ENCODE measurements at places on chromosomes 6 and 20. TPM values are rescaled to one million over a fixed set of nuclear protein-coding genes. Genes with fewer than 3 reads are reported as not detected.

GRCh38 chr6:109702791-109703190 lies 11.7 kb downstream of the FIG4 start:
- no peak for DNase-seq
- H3K36me3 ChIP-seq = no peaks in the 10 kb centered on the region
- no peak overlapping the region for H3K27ac ChIP-seq
- H3K4me1 ChIP-seq = no peaks in the 10 kb centered on the region
- no peaks in the 10 kb centered on the region for H3K27me3 ChIP-seq

Gene ZC3H12D
- 0.30 TPM for total RNA-seq

DNA sequence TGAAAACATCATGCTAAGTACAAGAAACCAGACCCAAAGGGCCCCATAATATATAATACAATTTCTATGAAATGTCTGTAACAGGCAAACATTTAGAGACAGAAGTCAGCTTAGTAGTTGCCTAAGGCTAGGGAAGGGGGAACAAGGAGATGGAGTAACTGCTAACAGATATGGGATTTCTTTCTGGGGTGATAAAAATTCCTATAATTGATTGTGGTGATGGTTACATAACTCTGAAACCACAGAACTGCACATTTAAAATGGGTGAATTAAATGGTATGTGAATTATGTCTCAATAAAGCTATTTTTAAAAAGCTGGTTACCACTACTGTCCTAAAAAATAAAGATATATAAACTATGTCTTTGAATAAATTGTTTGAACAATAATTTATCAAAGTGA lies 3.2 kb downstream of the CEP162 start:
- no peak for DNase-seq
- no peaks in the 10 kb centered on the region for H3K36me3 ChIP-seq
- H3K4me1 ChIP-seq = no peaks in the 10 kb centered on the region
- no peak overlapping the region for H3K4me3 ChIP-seq
- no peak overlapping the region for H3K27ac ChIP-seq

DNA sequence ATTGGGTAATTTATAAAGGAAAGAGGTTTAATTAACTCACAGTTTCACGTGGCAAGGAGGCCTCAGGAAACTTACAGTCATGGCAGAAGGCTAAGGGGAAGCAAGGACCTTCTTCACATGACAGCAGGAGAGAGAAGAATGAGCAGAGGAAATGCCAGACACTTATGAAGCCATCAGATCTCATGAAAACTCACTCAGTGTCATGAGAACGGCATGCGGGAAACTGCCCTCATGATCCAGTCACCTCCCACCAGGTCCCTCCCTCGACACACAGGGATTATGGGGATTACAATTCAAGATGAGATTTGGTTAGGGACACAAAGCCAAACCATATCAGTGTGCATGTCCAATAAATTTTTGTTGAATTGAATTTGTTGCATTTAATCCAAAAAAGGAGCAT lies 52.0 kb downstream of the ECT2L start:
- H3K4me3 ChIP-seq = no peak overlapping the region
- no peak for DNase-seq
- no peaks in the 10 kb centered on the region for H3K27me3 ChIP-seq
- no peak overlapping the region for H3K27ac ChIP-seq
- H3K4me1 ChIP-seq = peaks cover 11% of the 10 kb centered on the region
- no peaks in the 10 kb centered on the region for H3K36me3 ChIP-seq

DNA sequence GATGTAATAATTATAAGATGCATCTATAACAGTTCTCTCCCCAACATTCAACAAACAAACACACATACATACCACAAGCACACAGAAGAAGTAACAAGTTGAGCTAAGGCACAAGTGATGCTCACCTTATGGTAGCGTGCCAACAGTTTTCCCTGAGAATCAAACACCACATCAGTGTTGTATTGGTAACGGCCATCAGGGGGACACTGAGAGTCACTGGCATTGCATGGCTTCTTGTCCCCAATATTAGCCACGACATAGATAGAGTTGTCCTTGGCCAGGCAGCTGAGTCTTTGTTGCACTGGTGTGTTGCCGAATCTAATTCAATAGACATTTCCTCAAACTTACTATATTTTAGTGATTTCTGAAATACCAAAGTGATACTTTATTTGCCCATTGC lies 14.8 kb upstream of the VNN1 start:
- DNase-seq = no peak
- H3K4me1 ChIP-seq = no peaks in the 10 kb centered on the region
- H3K4me3 ChIP-seq = no peak overlapping the region

Gene TNF
- total RNA-seq = 0.51 TPM

DNA sequence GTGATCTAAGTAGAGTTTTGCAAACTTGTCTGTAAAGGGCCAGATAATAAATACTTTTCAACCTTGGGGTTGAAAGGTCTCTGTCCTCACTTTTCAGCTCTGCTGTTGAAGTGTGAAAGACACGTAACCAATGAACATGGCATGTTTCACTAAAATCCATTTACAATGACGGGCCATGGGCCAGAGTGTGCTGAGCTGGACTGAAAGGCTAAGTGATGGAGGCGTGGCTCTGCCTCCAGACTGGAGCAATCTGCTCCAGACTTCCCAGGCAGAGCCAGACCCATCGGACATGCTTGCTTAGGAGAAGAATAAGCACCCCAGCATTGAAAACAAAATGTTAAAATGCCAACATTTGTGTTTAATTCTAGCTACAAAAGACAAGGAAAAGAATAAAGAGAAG lies 41.4 kb downstream of the SCAND1 start:
- H3K4me1 ChIP-seq = no peaks in the 10 kb centered on the region
- DNase-seq = no peak
- no peak overlapping the region for H3K27ac ChIP-seq

DNA sequence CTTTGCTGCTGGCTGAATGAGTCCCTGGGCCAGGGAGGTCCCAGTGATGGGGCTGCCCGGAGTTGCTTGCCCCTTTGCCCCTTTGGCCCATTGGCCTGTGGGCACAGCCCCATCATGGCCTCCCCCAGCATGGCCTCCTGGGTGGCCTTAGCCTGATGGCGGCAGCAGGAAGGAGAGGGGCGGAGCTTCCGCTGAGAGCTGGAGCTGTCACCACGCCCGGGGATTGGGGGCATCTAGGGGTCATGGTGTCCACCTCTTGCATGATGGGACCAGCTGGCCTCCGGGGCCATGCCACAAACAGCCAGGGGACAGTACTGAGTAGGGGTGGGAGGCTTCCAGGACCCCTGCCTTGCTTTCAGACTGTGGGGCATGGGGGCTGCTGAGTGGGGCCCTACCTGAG lies 31.5 kb upstream of the GATA5 start:
- no peak overlapping the region for H3K27ac ChIP-seq
- no peak for DNase-seq
- H3K36me3 ChIP-seq = no peaks in the 10 kb centered on the region
- H3K4me3 ChIP-seq = no peak overlapping the region

Gene SNAP91
- total RNA-seq = 0.20 TPM

Gene PXDC1
- 43.5 TPM for total RNA-seq

Gene C2
- total RNA-seq = 19.9 TPM

Gene DZANK1
- 0.83 TPM for total RNA-seq

DNA sequence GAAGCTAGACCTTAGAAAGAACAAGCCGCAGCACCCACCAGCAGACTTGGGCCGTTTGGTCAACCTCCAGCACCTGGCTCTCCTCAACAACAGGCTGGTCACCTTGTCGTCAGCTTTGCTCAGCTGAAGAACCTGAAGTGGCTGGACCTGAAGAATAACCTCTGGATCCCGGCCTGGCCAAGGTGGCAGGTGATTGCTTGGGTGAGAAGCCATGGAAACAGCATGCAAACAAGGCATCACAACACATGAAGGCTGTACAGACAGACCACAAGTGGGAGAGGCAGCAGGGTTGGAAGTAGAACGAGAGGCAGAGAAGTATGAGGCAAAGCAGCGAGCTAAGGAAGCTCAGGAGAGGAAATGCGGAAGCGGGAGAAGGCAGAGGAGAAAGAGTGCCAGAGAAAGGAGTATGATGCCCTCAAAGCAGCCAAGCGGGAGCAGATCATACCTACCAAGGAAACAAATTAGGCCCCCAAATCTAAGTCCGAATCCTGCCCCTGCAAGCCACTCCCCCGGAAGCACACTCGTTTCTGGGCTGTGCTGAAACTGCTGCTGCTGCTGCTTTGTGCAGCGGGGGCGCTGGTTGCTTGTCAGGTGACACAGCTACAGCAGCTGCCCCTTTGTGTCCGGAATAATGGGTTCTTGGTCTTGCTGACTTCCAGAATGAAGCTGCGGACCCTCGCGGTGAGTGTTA lies 121.6 kb upstream of the LGSN start:
- H3K27me3 ChIP-seq = no peaks in the 10 kb centered on the region
- no peak overlapping the region for H3K4me3 ChIP-seq
- H3K36me3 ChIP-seq = no peaks in the 10 kb centered on the region
- H3K27ac ChIP-seq = no peak overlapping the region
- no peak for DNase-seq

DNA sequence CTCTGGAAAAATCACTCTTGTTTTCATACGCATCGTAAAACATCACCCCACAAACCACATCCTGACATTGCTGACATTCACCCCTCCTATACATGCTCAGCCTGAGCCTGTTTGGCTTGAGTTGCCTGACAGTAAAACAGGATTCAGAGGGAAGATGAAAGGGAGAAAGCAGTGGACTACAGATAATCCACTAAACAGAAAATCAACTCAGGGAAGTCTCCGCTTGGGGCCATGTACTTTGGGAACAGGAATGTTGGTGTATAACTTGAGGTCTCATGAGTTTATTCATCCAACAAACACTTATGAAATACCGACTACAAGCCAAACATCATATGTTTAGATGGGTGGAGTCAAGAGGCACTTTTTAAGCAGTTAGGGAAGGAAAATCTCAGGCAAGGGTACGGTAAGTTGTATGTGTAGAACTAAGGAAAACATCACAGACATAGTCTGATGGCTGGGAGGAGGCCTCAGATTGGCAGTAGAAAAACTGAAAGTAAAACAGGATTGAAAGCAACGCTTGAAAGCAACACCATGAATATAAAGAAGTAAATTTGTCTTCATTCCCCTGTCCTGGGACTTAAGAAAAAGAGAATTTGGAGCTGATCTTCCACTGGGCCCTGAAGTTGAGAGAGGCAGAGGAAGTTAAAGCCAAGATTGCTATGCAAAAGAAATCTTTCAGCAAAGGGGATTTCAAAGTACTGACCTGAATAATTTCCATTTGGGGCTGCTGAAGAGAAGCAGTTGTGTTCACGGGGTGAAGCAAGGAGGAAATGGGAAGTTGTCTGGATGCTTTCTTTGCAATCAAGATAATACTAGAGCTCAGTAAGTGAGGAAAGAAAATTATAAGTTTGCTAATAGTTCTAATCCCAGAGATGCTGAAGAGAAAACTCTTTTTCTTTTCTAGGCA lies 28.8 kb downstream of the PDE7B start:
- no peaks in the 10 kb centered on the region for H3K4me1 ChIP-seq
- no peak for DNase-seq

- no peak overlapping the region for H3K27ac ChIP-seq
- no peak overlapping the region for H3K4me3 ChIP-seq
- H3K4me1 ChIP-seq = no peaks in the 10 kb centered on the region
- DNase-seq = no peak
- no peaks in the 10 kb centered on the region for H3K36me3 ChIP-seq
- H3K27me3 ChIP-seq = no peaks in the 10 kb centered on the region
Measured at GRCh38 chr20:53343448-53343847, 250.2 kb downstream of the ZNF217 start.

Gene PRR3
- 2.3 TPM for total RNA-seq

Gene PRL
- total RNA-seq = not detected

Gene GGTLC1
- not detected for total RNA-seq

DNA sequence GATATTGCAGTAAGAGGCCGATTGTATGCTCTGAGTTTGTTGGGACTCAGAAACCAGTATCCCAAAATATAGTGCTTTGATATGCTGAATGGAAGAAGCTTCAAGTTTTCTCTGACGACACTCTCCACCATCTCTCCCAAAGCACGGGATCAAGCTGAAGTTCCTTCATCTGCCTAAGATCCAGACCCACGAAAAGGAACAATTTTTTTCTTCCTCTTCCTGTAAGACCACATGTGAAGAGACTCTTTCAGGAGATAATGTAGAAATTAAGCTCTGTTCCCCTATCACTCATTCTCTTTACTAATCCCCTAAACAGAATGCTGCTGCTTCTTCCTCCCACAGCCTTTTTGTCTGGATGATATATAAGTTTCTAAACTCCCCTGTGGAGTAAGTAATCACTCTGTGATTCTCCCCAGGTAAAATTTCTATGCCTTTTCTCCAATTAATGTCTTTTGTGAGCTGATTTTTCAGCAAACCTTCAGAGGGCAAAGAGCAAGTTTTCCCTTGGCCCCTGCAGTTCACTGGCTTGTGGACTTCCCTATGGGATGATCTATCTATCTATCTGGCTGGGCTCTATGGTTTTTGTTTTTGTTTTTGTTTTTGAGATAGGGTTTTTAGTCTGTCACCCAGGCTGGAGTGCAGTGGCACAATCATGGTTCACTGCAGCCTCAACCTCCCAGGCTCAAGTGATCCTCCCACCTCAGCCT lies 13.5 kb upstream of the PNRC1 start:
- H3K27ac ChIP-seq = no peak overlapping the region
- H3K27me3 ChIP-seq = no peaks in the 10 kb centered on the region
- no peaks in the 10 kb centered on the region for H3K36me3 ChIP-seq
- no peak overlapping the region for H3K4me3 ChIP-seq
- H3K4me1 ChIP-seq = no peaks in the 10 kb centered on the region

Gene TRIM15
- total RNA-seq = not detected

GRCh38 chr20:59821788-59822187 lies 111.6 kb downstream of the SYCP2 start:
- no peak for DNase-seq
- H3K4me1 ChIP-seq = peaks cover 65% of the 10 kb centered on the region
- no peaks in the 10 kb centered on the region for H3K27me3 ChIP-seq

Gene GSTA4
- total RNA-seq = 9.3 TPM

Gene ME1
- total RNA-seq = 26.5 TPM

DNA sequence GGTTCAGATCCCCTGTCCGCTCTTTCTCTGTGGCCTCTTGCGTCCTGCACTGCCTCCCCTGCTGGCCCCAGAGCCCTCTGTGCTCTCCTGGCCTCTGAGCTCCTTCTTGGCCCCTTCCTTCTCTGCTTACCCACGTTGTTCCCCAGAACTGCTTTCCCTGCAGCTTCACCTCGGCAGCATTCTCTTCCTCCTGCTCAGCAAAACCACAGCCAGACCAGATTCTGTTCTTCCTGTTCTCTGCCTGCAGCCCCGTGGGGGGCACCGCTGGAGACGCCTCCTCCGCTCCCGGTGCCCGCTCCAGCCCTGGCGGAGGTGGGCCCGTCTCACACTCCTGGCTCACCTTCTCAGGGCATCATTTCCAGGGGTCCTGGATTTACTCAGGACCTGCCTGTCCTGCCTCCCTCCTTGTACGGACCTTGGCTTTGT lies 59.7 kb downstream of the TCP11 start:
- H3K4me3 ChIP-seq = no peak overlapping the region
- no peaks in the 10 kb centered on the region for H3K27me3 ChIP-seq
- no peaks in the 10 kb centered on the region for H3K4me1 ChIP-seq
- peak overlapping the region; percentile 48 for H3K27ac ChIP-seq
- peaks cover 94% of the 10 kb centered on the region for H3K36me3 ChIP-seq

Gene ENPP5
- 17.7 TPM for total RNA-seq
